ENCODE measurements at places on chromosomes 7 and 10.

DNA sequence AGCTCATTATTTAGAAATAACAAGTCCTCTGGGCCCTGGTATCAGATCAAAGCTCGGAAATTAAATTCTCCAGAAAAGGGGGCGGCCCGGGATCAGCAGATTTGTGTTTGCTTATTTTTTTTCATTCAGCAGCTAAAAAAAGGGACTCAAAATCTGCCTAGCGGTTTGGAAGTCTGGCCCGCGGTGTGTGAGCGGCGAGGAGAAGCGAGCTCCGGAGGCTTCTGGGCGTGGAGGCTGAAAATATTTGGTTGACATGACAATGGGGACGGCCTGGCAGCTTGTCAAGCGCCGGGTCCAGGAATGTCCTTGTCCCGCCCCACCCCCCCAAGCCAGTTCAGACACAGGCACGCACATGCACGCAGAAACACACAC, 43.4 kb downstream of the FOXL3 start:
- no peak for DNase-seq

DNA sequence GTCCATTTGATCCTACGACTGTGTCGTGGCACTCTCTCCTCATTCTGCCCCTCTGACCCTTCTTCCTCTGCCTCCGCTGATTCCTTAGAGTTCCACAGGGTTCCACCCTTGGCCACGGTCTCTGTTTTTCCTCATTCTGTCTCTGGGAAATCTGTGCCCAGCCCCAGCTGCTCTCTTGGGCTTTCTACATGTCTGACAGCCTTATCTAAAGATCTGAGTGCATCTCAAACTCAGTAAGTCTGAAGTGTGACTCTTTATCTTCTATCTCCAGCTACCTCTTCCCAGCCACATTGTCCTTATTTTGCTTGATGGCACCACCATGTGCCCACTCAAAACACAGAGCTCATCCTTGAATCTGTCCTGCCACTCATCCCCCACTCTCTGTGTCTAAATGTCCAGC, 62.1 kb upstream of the AQP1 start:
- DNase-seq, result no peak

- DNase-seq, result peak; percentile 51
Observed at GRCh38 chr7:82740246-82740848, 296.8 kb upstream of the CACNA2D1 start.

GRCh38 chr10:35339942-35340341, 3.6 kb downstream of the CCNY start:
- no peak for DNase-seq

DNA sequence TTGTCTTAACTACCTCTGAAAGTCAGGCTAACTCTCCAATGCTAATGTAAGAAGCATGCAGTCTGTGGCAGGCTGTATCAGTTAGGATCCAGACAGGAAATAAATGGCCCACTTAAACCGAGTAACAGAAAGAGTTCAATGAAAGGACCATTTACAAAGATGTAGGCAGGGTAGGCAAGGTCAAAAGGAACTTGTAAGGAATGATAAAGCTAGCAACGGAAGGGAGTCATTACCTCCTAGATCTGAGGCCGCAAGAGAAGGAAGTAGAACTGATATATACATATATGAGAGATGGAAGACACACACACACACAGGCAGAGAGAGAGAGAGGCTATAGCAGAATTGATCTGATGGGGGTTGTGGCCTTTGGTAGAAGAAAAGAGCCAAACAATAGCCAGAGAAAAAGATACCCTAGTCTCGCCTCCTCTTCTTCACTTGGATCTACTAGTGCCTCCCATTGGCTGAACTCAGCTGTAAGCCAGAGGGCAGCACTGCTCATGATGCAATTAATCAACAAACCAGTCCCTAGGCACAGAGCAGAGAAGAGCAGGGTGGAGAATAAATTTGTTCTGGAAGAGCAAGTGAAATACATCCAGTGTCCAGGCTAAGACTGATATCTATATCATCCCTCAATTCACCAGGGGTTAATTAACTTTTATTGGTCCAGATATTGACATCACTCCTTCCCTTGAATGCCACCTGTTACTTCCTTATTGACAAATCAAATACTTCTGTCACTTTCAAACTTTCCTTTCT, 91.2 kb downstream of the LSMEM1 start:
- DNase-seq, result no peak

GRCh38 chr7:113784316-113784715, 134.5 kb downstream of the PPP1R3A start:
- no peak for DNase-seq

GRCh38 chr7:45293295-45293942, 135.8 kb downstream of the RAMP3 start:
- DNase-seq, result no peak

- no peak for DNase-seq
Observed at GRCh38 chr10:108545921-108546320, 1377.4 kb downstream of the XPNPEP1 start.

DNA sequence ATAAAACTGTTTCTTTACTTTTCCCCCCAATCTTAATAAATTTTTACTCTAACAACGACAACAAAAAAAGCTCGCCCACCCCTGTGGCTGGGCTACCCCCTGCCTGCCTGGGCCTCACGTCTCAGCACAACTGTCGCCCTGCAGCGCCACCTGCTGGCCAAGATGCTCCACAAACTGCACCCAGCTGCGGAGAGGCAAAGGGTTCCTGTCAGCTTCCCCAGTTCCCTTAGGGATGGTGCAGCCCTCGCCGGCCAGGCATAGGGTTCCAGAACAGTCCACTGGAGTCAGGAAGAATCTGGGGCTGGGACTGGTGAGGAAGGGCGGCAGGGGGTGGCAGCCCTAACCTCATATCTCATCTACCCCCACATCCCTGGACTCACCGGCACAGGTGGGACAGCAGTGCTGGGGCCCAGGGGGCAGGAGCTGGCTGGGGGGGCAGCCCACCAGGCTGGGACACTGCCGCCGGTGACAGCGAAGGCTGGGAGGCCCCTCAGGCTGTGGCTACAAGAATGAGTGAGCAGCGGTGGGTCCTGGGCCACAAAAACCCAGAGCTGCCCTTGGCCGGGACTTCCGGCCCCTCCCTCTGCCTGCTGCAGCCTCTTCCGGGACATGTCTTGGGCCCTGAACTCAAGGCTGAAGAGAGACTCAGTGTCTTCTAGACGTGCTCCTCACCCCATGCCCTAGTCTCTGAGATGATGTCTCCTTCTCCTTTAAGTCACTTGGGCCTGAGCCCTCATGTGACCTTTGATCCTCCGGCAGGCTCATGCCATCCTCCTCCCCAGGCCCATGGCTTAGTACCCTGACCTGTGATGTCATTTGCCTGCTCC, 21.2 kb downstream of the ATP6V1F start:
- no peak for DNase-seq

DNA sequence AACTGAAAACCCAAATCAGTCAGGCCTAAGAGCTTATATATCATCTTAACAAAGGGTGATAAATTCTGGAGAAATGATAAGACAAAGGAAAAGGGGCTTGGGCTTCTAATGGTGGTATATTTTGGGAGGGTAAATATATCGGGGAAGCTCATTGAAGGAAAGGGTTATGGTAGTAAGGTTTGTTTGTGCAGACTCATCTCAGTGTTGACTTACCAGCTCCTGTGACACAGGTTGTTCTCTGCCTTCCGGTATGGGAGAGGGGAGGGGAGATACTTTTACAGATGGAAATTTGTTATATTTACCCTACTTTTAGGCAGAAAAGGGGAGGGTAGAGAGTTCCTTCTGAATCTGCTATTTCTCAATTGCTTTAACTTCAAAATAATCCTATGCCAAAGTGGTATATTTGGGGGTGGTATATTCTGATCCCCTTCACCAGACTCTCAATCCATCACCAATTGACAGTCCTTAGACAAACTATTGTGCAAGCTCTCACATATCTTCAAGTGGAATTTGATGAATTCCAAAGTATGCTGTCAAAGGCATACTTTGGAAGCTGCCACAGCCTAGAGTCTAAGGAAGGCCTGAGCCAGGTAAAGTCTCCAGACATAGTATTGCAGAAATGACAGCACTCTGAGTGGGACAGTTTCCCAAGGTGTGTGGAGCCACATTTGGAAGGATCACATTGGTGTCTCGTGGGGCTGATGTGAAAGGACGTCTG, 13.3 kb upstream of the PAPSS2 start:
- no peak for DNase-seq

DNA sequence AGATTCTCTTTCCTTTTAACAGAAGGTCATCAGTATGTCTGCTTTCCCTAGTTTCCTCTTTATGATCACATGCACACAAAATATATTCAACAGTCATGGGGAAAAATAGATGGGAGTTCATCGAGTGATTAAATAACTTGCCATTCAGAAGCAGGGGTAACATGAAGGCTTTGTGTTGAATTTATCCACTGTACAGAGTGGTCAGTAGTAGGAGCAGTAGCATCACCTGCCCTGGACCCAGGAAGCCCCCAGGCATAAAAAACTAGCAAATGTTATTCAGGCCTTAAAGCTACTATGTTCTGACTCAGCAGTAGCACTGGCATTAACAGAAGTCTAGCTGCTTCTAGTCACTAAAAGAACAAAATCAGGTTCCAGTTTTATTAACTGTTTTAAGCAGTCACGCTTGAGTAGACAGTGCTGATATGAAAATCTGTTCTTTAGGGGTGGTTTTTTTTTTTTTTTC, 31.4 kb upstream of the FAM133B start:
- DNase-seq, result no peak

DNA sequence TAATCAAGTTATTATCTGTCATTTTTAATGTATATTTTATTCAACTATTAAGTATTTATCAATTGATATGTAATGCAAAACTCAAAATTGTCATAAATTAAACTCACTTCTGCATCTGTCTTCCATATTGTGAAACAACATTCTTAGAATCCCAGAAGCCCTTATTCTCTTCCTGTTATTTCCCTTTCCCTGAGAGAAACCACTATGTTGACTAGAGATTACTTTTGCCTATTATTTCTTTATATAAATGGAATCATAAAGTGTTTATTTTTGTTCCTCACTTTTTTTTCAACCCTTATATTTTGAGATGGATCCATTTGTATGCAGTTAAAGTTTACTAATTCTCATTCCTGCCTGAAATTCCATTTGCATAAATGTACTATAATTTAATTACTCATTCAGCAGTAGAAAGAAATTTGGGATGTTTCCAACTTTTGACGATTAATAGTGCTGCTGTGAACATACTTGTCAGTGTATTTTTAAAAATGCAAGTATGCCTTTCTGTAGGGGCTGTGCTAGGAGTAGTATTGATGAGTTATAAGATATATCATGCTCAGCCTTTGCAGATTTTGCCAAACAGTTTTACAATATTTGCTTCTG, 211.2 kb downstream of the SEMA3D start:
- no peak for DNase-seq

- peak; percentile 28 for DNase-seq
Observed at GRCh38 chr10:18738835-18739234, 79.6 kb downstream of the ARL5B start.

DNA sequence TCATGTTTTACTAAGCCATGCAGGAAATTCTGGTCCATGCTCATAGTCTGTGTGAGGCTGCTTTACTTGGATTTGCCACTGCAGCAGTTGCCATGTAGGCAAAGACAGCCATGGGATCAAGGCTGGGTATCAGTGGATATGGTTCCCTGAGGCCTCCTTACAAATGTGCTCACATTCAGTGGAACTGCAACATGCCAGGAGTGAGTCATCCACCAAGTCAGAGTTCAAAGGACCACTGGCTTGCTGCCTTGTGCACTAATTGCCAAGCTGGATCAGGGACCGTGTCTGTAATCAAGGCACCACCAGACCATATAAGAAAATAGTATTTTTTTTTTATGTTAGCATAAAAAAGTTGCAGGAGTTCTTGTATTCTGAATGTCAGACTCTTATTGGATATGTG, 101.0 kb downstream of the CDCA7L start:
- no peak for DNase-seq

DNA sequence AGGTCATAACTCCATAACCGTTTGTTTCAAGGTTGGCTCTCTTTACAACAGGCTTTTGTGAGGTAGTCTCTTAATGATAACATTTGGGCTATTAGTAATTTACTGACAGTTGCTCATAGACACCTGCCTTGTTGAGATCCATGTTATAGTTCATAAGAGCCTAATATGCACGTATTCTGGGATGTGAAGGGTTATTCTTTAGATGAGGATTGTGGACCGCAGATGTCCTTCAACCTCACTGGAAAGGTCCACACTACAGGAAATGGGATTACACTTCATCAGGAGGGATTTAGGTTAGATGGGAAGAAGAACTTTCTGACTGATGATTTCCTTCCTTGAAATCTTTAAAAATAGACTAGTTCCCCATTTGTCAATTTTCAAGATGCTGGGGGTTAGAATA, 62.8 kb downstream of the SAMD9 start:
- no peak for DNase-seq
